ENCODE measurements at places on chromosomes 12 and 14.

- no peak for DNase-seq
Measured at GRCh38 chr12:40342010-40342409, 117.2 kb downstream of the LRRK2 start.

DNA sequence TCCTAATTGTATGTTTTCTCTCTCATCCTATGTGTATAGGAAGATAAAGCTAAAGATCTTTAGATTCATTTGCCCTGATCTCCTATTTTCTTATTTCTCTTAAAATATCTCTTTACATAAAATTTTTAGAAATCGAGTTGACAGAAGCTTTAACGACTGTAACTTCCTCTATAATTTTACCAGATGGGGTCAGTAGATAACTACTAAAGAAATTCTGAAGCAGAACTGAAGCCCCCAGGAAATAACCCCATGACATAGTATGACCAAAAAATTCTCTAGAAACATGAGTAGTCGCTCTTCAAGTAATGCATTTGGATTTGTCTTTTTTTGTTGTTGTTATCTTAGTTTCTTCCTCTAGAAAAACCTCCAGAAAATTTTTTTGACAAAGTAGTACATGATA, 288.0 kb downstream of the ERC1 start:
- DNase-seq, result no peak

- peak; percentile 16 for DNase-seq
Measured at GRCh38 chr12:91361864-91362263, 179.2 kb upstream of the DCN start.

- no peak for DNase-seq
Measured at GRCh38 chr12:109729801-109730200, 16.2 kb downstream of the FAM222A start.

GRCh38 chr12:116366456-116366776, 88.9 kb upstream of the MED13L start:
- peak; percentile 85 for DNase-seq

GRCh38 chr14:102902086-102902485, 20.4 kb upstream of the AMN start:
- no peak for DNase-seq

- no peak for DNase-seq
Measured at GRCh38 chr14:101595887-101596721, 34.8 kb downstream of the DIO3 start.

GRCh38 chr12:50004696-50005095, 20.6 kb downstream of the RACGAP1 start:
- DNase-seq, result no peak

All from NCI-H1417 (cell line).